ENCODE measurements at places on chromosomes 7 and 10.
A peak's percentile ranks its signal among the peaks of the same experiment; 100 is the strongest.

GRCh38 chr7:608954-609353 is 89.3 kb upstream of the PDGFA start:
- DNase-seq, result no peak

GRCh38 chr7:141275350-141275749 is 201.5 kb downstream of the TMEM178B start:
- no peak for DNase-seq

GRCh38 chr7:149456506-149457421 is 4.1 kb downstream of the ZNF777 start:
- no peak for DNase-seq

- no peak for DNase-seq
Measured at GRCh38 chr7:82294382-82294784, 149.2 kb downstream of the CACNA2D1 start.

GRCh38 chr7:2713370-2713769 is 25.4 kb downstream of the AMZ1 start:
- DNase-seq, result no peak

- DNase-seq, result no peak
Measured at GRCh38 chr7:28142650-28143049, 37.9 kb downstream of the JAZF1 start.

DNA sequence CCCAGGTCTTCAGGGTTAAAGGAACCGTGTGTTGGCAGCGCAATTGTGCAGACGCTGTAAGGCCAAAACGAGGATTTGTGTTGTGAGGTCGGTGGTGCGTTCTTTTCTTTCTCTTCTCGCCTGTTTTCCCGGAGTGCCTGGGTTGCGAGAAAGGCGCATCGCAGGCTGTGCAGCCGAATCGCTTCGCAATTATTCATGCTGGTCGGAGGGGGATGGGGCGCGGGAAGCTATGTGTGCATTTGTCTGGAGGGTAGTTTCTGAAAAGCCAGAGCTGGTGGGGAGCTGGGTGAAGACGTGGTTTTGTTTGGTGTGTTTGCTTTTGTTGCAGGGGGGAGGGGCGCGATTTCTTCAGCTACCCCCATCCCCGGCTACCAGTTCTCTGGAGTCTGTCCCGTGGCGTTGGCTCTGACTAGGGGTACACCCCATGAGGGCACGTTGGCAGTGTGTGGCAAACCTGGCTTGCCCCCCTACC is 2.1 kb downstream of the MXI1 start:
- peak; percentile 31 for DNase-seq

DNA sequence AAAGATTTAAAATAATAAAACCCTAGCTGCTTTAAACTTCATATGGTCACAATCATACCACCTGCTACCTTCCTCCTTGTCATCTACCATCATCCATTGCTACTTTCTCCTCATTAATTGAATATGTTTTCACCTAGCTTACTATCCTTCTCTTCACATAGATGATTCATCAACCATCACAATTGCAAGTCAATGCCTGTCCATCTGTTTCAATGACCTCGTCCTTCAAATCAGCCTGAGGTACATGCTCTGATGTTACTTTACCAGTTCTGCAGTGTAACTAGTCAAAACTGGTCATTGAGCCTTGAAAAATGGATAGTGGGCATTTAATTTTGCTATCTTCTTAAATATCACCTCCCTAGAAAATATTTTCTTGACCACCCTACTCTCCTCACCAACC is 164.7 kb downstream of the SEMA3E start:
- no peak for DNase-seq

- no peak for DNase-seq
Measured at GRCh38 chr7:155935005-155935557, 122.8 kb upstream of the SHH start.

DNA sequence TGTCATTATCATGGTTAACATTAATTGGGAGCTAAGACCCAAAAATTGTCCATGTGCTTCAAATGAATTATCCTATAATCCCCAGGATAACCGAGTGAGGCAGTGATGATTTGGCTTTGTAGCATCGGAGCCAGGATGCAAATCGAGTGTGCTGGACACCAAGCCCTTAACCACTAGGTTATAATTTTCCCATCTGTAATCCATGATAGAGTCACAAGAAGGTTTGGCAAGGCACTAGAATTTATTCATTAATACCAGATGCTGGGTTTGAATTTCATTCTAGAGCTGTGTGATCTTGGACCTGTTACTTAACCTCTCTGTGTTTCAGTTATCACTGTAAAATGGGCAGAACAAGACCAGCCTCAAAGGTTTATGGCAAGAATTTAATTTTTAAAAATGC is 21.0 kb upstream of the ITGB1 start:
- DNase-seq, result peak; percentile 11
